LoVo (cell line): ENCODE measurements at places on chromosomes 5 and 9.

GRCh38 chr9:133919253-133920115 lies 72.6 kb downstream of the VAV2 start:
- no peak for DNase-seq

- no peak for DNase-seq
Observed at GRCh38 chr5:113969901-113970300, 392.0 kb upstream of the KCNN2 start.

DNA sequence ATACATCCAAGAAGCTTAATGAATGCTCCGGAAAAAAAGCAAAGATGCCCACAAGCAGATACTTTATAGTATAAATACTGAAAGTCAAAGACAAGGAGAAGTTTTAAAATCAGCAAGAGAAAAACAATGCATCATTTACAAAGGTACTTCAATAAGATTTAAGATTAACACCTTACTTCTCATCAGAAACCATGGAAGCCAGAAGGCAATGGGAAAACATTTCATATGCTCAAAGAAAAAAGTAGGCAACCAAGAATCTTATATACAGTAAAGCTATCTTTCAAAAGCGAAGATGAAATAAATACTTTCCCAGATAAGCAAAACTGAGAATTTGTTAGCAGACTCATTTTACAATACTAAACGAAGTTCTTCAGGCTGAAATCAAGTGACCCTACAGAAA lies 51.1 kb downstream of the ABHD17B start:
- no peak for DNase-seq

- DNase-seq = peak; percentile 46
Observed at GRCh38 chr9:90141723-90142122, 500.9 kb downstream of the DIRAS2 start.

DNA sequence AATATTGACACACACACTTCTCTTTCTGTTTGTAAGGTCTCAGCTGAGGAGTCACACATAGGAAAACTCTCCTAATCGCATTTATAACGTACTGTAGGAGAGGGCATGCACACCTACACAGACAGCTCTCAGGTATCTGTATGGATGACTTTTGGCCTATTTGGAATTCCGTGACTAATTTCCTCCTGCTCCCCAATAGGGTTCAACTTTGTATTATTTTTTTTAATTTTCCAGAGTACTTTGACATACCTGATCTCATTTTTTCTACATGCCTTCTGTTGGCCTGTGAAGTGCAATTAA lies 195.9 kb downstream of the ARHGAP26 start:
- DNase-seq = no peak

DNA sequence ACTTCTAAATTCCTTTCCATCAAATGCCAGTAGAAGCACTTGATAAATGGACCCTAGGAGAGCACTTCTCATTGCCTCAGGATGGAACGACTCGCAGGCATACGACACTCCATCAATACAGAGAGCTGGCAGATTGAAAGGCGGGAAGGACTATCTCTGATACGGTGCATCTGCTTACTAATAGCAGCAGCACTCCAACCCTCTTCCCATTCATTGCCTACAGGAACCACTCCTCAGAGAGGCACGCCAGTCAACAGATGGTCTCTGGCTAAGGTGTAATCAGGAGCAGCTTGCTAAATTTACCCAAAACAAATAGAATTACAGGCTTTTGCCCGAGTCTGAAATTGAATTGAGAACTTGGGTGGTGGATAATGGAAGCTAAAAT lies 168.1 kb downstream of the EFNA5 start:
- no peak for DNase-seq

DNA sequence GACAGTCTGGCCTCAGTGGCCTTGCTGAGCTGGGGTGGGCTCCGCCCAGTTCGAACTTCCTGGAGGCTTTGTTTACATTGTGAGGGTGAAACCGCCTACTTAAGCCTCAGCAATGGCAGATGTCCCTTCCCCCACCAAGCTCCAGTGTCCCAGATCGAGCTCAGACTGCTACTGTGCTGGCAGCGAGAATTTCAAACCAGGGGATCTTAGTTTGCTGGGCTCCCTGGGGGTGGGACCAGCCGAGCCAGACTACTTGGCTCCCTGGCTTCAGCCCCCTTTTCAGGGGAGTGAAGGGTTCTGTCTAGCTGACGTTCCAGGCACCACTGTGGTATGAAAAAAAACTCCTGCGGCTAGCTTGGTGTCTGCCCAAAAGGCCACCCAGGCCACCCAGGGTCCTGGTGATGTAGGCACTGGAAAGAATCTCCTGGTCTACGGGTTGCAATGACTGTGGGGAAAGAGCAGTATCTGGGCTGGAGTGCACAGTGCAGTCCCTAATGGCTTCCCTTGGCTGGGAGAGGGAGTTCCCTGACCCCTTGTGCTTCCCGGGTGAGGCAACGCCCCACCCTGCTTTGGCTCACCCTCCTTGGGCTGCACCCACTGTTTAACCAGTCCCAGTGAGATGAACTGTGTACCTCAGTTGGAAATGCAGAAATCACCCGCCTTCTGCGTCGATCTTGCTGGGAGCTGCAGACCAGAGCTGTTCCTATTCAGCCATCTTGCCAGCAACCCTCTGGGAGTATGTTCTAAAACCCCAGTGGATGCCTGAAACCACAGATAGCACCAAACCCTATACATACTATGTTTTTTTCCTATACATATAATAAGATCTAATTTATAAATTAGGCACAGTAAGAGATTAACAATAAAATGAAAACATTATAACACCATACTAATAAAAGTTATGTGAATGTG lies 95.5 kb downstream of the TMEM161B start:
- peak; percentile 35 for DNase-seq

DNA sequence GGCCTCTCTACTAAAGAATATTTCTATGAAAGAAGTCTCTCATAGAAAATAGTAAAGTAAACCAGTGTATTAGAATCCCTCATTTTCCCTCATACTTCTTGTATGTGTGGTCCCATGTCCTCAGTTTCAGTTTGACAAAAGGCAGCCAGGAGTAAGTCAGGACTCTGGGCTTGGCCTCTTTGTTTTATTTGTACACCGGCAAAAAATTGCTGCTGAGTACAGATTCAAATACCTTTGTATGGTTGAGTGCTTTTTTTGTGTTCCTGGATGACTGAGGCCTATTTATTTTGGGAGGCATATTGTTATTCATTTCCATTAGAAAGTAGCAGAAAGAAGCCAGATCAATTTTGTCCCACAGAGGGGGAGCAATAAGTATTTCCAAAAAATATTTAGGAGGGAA lies 47.3 kb upstream of the CEP78 start:
- no peak for DNase-seq

DNA sequence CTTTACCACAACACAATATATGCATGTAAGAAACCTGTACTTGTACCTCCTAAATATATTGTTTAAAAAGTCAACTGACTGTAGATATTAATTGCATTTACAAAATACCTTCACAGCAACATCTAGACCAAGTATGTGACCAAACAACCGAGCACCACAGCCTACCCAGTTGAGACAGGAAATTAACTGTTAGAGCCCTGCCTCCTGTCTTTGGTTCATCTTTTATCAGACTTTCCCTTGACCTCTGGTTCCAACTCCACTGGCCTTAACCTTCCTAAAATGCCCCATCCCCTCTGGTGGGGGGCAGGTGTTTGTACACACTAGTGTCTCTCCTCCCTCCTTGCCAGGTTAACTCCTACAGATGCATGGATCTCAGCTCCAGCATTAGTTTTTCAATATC lies 155.0 kb upstream of the PANK3 start:
- no peak for DNase-seq

DNA sequence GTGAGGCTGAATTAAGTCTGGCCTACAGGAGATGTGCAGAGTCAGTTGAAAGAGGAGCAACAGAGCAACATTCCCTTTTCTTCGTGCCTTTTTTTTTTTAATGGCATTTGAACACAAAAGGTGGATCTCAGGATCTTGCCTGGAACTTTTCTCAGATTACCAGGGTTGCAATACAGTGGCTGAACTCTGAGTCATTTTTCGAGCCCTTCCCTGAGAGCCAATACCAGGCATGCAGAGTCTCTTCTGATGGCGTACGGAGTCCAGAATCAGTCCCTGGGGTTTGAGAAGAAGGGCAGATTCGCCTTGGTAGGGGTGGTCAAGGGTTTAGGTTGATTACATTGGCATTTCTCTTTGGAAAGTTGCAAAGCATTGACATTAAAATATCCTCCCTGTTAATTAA lies 271.5 kb downstream of the GAS1 start:
- no peak for DNase-seq

- DNase-seq = no peak
Observed at GRCh38 chr5:154311362-154311761, 120.8 kb downstream of the GALNT10 start.

GRCh38 chr5:138636398-138636944 lies 61.3 kb upstream of the HSPA9 start:
- no peak for DNase-seq

DNA sequence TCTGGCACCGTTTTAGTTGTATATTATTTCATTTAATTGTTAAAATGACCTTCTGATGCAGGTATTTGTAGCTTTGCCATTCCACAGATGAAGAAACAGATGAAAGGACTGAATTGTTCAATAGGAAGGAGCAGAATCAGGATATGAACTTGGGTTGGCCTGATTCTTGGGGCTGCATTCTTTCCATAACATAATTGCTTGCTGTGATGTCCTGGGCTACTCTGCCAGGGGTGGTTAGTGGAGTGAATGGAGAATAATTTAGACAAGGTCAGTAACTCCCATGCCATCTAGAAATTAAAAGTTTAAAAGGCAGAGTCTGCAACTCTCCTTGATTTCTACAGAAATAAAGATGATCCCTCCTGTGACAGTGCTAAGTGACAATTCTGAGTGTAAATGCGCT lies 15.9 kb downstream of the TLR4 start:
- no peak for DNase-seq

DNA sequence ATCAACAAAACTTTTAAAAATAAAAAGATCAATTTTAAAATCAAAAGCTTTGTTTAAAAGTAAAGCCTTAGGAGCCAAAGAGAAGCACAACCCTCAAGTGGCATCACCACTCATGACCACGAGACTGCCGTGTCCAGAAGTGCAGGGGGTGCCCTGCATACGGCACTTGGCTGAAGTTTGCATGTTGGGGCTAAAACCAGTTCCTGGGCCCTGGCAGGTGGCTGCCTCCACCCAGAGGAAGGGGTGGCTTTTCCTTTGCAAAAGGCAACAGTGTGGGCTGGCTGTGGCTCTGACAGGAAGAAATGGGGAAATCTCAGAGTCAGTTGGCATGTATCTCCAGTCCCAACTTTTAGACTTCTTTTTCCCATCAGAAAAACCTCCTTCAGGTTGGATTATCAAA lies 15.3 kb downstream of the TRMO start:
- DNase-seq = no peak

GRCh38 chr5:9820691-9821449 lies 190.7 kb upstream of the TAS2R1 start:
- no peak for DNase-seq

GRCh38 chr5:51389577-51390463 lies 6.6 kb downstream of the ISL1 start:
- DNase-seq = no peak

- no peak for DNase-seq
Observed at GRCh38 chr5:83377131-83377865, 94.2 kb upstream of the VCAN start.

GRCh38 chr5:1432296-1432695 lies 12.9 kb downstream of the SLC6A3 start:
- no peak for DNase-seq

DNA sequence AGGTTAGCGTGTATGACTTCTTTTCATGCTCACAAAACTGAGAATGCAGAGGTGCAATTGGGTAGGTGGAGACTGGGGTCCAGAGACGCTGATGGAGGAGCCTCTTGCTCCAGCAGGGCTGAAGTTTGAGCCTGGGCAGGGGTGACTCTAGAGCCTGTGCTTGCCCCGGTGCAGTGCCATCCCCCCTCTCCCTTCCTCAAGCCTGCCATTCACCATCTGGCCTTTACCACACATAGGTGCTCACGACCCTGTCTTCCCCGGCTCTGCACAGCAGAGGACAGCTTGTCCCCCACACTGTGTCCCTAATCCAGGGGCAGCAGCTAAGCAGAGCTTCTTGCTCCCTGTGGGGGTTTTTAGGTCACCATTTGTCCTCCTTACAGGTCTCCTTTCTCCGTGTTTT lies 86.5 kb downstream of the DAP start:
- DNase-seq = no peak

DNA sequence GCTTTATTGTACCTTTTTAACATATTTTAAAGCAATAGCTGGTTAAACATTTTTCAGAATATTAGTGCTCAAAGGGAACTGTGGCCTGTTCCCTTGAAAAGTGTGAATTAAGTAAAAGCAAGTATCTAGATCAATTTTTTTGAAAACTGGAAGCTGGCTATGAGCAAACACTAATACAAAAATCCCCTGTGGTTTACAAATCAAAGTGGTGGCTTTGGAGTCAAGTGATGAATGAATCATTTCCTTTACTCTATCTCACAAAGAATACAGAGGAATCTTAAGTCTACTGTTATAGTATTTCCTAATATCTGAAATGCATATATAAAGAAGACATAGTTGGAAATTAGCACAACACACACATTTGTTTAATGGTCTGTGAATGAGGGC lies 212.4 kb upstream of the C9orf72 start:
- no peak for DNase-seq

- DNase-seq = no peak
Observed at GRCh38 chr5:53942724-53943123, 367.6 kb downstream of the ARL15 start.

GRCh38 chr5:73596705-73597328 lies 29.2 kb upstream of the ARHGEF28 start:
- peak; percentile 44 for DNase-seq

- DNase-seq = no peak
Observed at GRCh38 chr5:66567474-66567873, 28.7 kb upstream of the MAST4 start.

DNA sequence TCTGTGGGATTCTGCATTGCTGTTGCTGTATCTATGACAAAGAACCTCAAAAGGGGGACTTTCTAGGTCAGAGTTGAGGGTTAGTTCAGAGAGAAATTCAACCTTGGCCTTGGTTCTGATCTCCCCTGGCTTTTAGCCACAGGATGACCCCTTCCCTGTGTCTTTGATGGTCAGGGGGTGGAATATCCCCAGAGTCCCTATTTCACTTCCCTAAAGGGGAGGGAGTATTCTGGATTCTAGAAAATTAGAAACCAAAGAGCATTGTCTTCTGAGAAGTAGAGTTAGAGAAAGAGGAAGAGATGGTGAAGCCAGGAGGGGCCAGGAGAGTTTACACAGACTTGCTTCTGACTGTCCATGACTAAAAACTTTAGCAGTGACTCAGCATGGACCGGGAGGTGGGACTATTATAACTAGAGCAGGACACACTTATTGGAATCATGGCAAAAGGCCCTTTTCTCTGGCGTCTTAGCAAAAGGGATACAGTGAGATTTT lies 56.2 kb upstream of the LPAR1 start:
- no peak for DNase-seq

DNA sequence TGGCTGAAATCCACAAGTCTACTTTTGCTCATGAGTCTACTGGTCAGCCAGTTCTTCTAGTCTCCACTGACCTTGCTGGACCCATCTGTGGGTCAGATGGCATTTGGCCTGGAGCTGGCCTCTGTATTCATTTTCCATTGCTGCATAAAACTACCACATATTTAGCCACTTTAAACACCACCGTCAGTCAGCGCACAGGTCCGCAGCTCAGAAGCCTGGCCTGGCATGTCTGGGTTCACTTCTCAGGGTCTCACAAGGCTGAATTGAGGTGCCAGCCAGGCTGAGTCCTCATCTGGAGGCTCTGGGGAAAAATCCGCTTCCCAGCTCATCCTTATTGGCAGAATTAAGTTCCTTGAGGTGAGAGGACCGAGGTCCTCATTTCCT lies 54.7 kb downstream of the BARX1 start:
- no peak for DNase-seq

GRCh38 chr9:114053246-114054005 lies 24.7 kb downstream of the AMBP start:
- no peak for DNase-seq

GRCh38 chr5:139974661-139975060 lies 68.4 kb downstream of the NRG2 start:
- DNase-seq = no peak
